ENCODE measurements at places on chromosomes 11 and 22.

GRCh38 chr22:50192436-50193204 is 6.9 kb downstream of the TRABD start:
- DNase-seq: no peak

- DNase-seq: peak; percentile 71
These were observed 970 bp downstream of the CAT start for GRCh38 chr11:34439610-34440198.

- peak; percentile 79 for DNase-seq
These were observed 7.7 kb downstream of the PITPNB start for GRCh38 chr22:27911330-27911729.

- no peak for DNase-seq
These were observed 16.3 kb downstream of the EPS8L2 start for GRCh38 chr11:722346-722811.

GRCh38 chr11:102840018-102840417 is 3.4 kb downstream of the MMP3 start:
- DNase-seq: no peak

DNA sequence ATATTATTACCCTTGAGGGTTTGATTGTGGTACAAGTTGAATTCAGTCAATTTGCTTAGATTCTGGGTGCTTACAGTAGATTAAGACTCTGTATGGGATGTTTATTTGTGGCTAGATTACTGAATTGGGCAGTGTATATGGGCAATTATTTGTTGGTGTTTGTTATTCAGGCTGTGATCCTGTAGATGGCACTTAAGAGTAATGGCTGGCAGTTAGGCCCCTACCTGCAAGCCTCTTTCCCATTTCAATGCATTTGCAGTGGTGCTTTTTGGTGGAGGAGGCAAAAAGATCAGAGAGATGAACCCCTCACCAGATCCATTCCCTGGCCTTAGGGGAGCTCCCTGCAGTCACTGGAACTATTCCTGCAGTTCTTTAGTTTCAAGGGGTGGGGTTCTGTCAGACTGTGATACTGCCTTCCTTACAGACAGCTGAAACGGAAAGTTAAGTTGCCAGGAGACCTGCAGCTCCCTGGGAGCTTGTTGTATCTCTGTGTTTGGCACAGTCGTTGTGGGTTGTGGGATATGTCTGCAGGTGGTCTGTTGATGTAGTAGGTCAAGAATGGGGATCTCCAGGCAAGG is 199.5 kb downstream of the AASDHPPT start:
- DNase-seq: no peak
